ENCODE measurements at places on chromosomes 16 and 17.

DNA sequence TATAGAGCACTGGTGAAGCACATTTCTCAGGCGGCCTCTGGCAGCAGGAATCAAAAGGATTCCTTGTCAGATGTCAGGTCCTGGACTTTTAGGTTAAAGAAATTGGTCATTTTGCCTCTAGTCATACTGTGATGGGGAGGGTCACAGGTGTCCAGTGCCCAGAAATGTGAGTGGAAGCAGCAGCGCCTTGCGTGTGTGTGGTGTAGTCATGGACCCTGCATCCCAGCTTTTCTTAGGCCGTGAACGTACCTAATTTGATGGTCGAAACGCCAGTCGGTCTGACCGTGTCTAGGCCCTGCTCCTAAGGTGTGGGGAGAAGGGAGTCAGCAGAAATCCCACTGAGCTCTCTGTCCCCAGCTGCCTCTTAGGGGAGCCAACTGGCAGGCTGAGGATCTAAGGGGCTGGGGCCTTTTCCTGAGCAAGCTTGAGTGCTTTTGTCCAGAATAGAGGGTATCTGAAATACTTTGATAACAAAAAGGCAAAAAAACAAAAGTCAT, 32.0 kb downstream of the POLR3E start:
- DNase-seq, result no peak

- DNase-seq, result no peak
Measured at GRCh38 chr16:35750157-35750689, 2290.8 kb downstream of the TP53TG3F start.

DNA sequence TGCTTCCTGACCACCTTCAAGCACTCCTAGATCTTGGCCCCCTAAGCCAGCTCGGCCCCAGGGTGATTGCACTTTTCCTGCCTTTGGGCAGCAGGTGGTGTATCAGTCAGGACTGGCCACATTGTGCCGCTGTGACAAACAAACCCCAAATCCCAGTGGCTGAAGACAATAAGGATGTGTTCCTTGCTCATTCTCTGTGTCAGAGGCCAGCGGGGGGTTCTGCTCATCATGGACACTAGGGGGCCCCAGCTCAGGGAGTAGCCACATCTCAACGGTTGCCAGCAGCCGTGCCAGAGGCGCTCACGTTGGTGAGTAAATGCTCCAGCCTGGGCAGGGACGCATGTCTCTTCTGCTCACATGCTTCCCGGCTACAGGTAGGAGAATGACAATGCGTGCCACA, 60.4 kb downstream of the ZDHHC7 start:
- peak; percentile 82 for DNase-seq

DNA sequence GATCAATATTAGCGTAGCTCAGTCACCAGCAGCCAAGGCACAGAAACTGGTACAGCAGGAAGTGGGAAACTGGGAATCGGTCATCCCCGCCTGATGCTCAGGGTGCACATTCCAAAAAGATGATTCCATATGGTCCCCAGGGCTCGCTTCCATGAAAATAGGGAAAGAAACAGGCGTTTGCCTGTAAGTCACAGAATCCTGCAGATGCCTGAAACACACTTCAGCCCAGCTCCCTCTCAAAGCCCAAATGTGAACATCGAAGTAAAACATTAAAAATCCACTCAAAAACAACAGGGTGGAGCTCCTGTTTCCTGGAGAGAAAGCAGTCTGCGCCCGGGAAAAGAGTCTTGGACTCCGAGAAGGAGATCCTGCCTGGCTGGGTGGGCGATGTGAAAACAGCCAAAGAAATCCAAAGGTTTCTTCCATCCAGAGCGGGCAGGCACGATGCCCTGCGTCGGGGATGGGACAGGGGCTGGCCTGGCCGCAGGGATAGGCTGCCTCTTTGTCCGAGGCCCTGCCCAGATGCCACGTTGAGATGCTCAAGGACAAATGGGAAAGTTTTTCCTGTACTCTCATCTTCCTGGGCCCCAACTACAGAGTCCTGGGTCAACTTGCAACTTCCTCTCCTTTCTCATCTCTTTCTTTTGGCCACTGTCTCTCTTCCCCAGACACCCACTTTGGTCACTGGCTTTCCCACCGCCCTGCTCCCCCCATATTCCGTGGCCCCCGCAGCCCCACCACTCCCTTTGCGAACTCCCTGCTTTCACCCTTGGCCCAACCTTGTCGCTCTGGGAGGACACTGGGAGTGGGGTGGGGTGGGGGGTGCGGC, 743 bp downstream of the WIPI1 start:
- peak; percentile 39 for DNase-seq

DNA sequence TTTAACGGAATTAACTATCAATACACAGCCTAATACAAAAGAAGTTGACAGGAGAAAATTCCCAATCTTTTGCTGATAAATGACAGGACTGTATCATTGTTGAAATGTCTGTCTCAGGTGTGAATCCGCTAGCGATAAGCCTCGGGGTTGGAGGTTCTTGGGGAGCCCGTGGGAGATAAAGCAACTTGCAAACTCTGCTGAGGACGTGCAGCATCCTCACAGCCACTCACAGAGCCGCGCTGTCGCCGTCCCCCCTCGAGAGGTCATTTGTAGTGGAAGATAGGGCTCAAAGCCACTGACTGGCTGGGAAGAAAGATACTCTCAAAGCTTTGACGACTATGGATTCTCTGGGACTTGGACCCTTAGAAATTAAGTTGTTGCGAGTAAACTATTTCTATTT, 17.0 kb downstream of the MAP1LC3B start:
- DNase-seq, result no peak
